ENCODE measurements at places on chromosomes 2 and 18.

GRCh38 chr2:141703501-141703900 lies 427.3 kb downstream of the LRP1B start:
- DNase-seq = no peak

GRCh38 chr2:241201445-241202267 lies 13.2 kb downstream of the ANO7 start:
- DNase-seq = no peak

- no peak for DNase-seq
Observed at GRCh38 chr2:118122594-118123281, 34.5 kb downstream of the INSIG2 start.

DNA sequence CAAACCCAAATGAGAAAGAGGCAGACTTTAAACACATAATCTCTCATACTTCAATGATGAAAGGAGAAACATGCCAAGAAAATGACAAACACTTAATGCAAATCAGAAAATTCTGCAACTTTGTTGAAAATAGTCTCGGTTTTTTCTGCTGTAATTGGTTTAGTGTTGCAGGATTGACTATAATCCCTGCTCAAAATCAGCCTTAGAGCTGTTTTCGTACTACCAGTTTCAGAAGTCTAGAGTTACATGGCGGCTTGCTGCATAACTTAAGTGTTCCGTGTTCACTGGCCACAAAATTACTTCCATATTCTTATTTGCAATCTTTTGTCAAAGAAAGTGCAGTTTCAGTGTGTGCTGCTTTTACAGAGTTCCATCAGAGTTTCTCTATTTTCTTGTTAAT lies 48.9 kb upstream of the ITGAV start:
- DNase-seq = no peak

DNA sequence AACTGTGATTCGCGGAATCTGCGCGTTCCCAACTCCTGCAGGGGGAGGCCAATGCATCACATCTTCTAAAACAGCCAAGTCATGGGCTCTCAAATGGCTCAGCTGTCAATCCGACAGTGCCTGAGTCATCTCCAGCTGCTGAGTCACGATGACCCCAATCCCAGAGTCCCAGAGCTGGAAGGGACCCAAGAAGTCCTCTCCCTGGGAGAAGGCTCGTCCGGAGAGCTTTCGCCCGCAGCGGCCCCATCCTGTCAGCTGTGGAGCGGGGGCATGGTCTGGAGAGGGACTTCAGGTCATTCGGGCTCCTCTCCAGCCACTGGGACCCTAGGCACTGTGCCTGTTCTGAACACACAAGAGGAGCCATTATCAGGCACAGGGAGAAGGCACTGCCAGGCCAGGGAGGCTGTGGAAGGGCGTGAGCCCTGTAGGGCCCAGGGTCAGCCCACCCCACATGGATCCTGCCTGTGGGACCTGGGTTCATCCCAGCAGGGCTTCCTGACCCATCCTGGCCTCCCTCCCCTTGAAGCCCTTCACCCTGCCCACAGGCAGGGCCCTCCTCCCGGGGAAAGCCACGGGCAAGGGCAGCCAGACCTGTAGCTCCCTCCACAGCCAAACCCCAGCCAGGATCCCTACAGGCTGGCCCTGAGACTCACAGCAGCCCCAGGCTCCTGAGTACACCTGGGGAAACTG lies 47.6 kb upstream of the GPC1 start:
- DNase-seq = peak; percentile 90

Measured in coronary artery (tissue), 2 donors.